ENCODE measurements at places on chromosomes 5 and 9.

- no peak for DNase-seq
Observed at GRCh38 chr5:56078278-56079156, 83.8 kb upstream of the IL6ST start.

- no peak for DNase-seq
Observed at GRCh38 chr5:124661317-124662141, 84.9 kb downstream of the ZNF608 start.

DNA sequence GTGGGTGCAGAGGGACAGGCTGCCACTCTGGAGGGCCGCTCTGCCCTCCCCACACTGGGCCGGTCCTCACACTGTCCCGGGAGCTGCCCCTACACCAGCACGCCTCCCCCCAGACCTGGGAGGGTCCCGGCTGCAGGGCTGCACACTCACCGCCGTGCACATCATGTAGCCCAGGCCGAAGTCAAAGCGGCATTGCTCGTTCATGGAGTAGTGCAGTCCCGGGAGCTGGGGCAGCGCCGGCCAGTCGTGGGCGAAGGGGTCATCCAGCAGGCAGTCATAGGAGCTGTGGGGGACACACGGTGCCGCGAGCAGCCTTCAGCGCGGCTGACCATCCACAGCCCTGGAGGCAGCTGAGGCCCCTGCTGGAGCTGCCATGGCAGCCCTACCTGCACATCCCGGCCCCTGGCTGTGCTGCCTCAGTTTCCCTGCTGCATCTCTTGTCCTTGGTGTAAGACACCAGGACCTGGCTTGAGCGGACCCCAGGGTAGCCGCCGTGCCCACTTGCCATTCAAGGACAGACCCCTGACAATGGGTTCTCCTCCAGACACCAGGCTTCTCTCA lies 93.2 kb downstream of the ZNF354C start:
- DNase-seq: no peak

DNA sequence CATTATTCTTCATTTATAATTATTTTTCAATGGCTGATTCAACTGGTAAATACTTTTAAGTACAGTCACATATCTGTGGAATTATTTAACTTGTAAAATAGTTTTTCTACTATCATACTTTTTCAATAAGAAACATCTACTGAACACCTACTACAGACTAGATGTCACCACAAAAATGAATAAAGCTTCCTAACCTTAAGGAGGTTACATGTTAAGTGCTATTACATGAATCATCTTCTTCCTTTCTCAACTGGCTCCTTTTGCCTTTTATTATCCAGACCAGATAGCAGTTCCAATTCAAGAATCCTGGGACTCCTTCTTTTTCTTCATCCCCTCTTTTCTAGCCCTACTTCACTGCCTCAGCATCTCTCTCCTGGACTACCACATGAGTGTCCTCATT lies 4.7 kb downstream of the PGGT1B start:
- DNase-seq: no peak

DNA sequence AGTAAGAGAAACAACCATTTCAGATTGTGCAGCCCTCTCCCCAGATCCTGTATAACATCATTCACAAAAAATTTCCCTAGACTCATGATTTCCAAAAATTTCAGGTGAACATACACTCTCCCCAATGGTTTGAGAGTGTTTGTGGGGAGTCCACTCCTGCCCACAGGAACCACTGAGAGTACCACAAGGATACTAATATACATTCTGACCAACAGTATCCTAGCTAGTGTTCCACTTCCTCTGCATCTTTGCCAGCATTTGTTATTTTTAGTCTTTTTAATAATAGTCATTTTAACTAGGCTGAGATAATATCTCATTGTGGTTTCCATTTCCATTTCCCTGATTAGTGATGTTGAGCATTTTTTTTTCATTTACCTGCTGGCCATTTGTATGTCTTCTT lies 155.4 kb downstream of the DTWD2 start:
- no peak for DNase-seq

DNA sequence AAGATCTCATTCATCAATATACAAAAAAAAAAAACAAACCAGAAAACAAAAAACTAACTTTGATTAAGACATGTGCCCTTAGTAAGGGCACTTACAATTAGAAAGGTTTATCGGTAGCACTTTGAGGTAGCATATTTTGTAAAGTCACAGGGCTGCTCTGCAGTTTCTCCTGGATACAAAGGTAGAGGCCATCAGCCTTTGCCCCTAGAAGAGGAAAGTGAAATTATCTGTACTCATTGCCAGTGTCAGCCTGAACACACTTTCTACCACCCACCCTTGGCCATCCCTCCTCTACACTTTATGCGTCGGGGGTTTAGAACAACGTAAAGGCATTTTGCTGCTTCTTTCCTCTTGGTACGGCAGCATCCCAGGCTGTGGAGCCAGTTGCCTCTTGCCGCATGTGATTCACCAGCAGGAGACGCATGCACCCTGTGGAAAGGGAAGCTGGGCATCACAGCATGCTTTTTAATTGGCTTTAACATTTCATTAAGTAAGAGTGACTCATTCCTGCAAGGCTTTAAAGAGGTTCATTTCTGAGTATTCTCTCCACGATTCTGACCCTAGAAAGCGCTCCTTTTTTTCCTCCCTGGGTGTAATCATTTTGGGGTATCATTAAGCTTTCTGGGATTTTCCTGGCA lies 84.6 kb downstream of the CEMIP2 start:
- no peak for DNase-seq

DNA sequence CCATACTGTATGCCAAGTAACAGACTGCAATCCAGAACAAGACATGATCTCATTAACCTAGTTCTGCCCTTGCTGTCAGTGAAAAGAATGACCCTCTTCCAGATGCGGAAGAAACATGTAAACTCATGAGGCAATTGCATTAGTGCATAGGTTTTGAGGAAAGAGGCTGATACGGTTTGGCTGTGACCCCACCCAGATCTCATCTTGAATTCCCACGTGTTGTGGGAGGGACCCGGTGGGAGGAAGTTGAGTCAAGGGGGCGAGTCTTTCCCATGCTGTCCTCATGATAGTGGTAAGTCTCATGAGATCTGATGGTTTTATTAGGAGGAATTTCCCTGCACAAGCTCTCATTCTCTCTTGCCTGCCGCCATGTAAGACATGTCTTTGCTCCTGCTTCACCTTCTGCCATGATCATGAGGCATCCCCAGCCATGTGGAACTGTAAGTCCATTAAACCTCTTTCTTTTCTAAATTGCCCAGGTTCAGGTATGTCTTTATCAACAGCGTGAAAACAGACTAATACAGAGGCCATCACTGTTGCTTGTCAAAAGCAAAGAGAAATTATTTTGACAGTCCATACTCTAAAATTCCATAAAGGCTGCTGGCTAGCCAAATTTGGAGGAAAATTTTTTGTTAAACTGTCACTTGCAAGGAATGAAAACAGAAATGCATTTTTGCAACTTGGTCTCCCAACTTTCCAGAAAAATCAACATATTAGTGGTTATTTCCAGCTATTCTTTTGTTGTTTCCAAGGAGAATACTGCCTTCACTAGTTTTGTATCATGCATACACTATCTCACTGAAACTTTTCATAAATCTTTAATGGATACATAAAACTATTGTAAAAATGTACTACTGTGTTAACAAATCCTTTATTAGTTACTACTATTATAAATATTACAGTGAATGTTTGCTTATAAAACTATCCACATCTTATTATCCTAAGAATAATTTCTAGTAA lies 3.2 kb upstream of the ARL15 start:
- DNase-seq: no peak

GRCh38 chr5:40847525-40847924 lies 6.4 kb downstream of the CARD6 start:
- no peak for DNase-seq

DNA sequence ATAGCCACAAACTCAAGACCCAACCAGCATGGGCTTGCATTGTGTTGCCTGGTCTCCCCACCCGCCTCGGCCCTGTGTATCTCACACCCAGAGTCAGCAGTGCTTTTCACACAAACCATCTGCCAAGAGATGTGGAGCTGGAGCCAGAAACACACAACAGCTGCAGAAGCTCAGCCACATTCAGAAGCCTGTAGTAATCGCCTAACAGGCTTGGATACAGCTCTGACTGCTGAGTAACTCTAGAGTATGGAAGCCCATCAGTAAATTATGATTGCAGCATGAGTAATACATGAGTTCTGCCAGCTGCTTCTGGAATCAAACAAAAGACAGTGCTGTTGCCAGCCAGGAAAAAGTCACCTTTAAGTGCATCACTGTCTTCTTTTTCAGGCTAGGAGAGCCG lies 16.0 kb downstream of the TEK start:
- no peak for DNase-seq
